ENCODE measurements at places on chromosomes 16 and 17. TPM values are rescaled to one million over a fixed set of nuclear protein-coding genes. Genes with fewer than 3 reads are reported as not detected.

PNMT gene
- total RNA-seq: not detected

GRCh38 chr16:1530883-1531637, 2.4 kb upstream of the TMEM204 start:
- no peak for DNase-seq

PIK3R5 gene
- 33.6 TPM for total RNA-seq

GRCh38 chr17:62680541-62681052, 53.1 kb downstream of the MRC2 start:
- DNase-seq: no peak

WFIKKN2 gene
- total RNA-seq: not detected

TPSD1 gene
- total RNA-seq: not detected

- DNase-seq: no peak
Measured at GRCh38 chr17:2814049-2814448, 17.8 kb downstream of the RAP1GAP2 start.

- no peak for DNase-seq
Measured at GRCh38 chr17:43020789-43021740, 1.1 kb downstream of the VAT1 start.

KRT39 gene
- not detected for total RNA-seq

- no peak for DNase-seq
Measured at GRCh38 chr16:82319038-82319437, 149.0 kb upstream of the MPHOSPH6 start.

CTRB2 gene
- not detected for total RNA-seq

CYLD gene
- total RNA-seq: 219 TPM

DNA sequence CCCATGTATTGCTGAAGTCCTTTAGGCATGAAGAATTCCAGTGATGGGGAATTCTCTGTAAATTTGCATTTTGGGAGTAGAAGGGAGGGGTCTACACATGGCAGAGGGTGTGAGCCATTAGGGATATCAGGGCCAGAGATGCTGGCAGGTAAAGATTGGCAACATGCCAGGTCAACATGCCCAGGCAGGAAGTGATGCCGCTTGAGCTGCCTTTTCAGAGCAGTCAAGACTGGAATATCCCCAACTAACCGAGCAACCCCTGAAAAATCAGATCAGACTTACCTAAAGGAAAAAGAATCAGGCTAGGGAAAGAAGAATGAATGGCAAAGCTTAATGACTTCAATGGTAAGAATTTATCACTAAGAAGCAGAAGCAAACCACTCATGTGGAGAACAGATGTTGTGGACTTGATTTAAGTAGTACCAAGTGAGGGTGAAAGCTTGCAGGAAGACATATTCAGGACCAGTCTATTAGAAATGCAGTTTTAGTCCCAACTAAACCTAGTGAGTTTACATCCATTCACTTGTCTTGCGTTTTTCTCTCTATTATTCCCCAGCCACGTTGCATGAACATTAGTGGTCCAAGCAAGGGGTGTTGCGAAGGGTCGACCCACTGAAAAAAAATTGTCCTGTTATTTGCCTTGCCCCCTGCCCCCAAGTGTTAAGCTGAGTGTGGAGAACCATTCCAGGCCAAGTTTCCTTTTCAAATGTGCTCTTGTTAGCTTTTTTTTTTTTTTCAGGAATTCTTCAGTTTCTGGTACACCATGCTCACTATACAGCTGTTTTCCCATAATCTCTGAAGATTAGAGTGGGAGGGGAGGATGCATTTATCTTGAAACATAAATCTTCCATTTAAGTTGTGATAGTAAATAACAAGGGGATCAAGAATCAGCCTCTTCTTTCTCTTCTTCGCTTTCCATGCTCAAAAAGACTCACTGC, 105.2 kb downstream of the ABCA8 start:
- DNase-seq: no peak

DNA sequence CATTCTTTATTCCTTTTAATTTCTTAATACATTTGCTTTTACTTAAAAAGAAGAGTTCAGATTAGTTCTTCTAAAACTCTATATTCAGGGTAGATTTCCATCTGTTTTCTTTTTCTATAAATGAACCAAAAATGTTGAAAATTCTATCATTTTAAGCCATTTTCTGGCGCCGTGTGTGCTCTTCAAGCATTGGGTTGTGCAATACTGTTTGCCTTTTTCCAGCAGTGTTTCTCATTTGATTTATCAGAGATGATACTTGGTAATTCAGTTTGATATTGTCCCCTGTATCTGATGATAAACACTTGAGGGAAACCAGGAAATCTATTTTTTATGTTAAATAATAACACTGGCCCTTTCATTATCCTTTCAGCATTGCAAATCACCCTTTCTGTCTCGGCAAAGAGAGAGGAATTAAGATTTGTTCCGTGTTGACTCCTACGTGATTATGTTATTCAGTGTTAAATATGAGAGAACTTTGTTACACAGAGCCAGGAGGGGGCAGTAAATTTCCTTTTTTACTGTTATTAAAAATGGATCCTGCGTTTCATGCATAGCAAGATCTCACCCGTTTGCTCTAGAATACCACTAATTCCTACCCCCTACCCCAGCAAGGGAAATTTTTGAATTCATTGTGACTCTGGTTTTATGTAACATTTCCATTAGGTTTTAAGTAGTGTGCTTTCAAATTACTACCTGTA, 606.9 kb upstream of the RBFOX1 start:
- DNase-seq: no peak

GRCh38 chr16:23014592-23014991, 134.7 kb downstream of the USP31 start:
- no peak for DNase-seq

GRCh38 chr17:77675816-77676215, 282.7 kb upstream of the TNRC6C start:
- no peak for DNase-seq

ZNF213 gene
- 12.4 TPM for total RNA-seq

SULT1A3 gene
- 18.9 TPM for total RNA-seq

DNA sequence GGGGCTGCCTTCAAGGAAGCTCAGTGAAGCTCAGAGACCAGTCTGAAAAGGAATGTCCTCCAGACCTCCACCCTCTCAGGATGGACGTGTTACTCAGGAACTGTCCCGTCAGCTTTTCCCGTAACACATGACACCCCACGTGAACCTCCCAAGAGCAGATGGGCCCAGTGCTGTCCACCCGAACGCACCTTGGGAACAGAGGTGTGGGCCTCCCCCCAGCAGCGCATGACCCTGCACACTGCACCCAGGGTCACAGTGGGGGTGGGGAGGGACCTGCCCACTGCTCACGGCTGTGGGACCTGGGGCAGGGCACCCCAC, 21.9 kb downstream of the SLC7A5 start:
- no peak for DNase-seq

DNA sequence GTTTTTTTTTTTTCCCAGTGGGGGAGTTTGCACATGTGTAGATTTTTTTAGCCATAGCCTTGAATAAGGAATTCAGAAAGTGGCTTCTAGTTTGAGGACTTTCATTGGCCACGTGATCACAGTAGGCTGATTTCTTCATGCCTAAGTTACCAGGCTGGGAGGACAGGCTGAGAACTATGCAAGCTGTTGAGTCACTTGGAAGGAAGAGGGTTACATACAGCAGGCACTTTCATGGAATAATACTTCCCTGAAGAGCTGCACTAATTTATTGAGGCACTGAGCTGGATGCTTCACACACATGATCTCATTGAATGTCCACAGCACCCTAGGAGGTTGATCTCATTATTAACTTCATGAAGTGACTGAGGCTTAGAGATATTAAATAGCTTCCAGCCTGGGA, 22.8 kb downstream of the PRKCB start:
- DNase-seq: no peak

DNA sequence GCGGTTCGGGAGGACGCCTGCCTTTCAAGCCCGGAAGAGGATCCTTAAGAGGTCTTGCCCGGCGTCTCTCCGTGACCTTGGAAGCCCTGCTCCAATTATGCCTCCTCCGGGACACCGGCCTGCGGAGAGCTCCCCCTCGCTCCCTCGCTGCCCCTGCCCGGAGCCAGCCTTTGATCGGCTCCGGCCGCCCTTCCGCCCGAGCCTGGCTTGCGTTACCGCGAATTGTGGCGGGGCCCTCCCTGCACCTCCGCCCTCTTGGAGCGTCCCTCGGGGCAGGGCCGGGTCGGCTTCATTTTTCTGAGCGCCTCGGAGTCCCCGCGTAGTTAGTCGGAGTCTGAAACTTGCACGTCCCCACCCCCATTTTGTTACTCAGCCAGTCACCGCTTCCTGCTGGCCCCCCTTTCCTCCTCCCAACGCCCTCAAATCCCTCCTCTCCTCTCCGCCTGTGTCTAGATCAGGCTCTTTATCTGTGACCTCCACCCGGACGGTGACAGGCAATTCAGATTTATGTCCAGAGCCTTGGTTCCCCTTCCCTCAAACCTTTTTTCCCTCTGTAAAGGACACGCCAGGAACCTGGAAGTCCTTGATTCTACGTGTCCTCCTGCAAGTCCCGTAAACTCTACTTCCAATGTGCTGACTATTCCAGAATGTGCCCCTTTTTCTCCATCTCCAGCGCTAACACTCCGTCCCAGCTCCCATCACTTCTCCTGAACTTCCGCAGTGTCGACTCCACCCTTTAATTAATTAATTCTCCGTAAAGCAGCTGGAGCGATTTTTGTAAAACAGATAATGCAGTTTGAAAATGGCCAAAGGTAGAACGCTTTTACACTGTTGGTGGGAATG, 569 bp upstream of the RABEP2 start:
- DNase-seq: peak; percentile 82

GAS7 gene
- total RNA-seq: 0.17 TPM

CCL7 gene
- not detected for total RNA-seq

GRCh38 chr16:23288209-23288608, 13.9 kb upstream of the SCNN1B start:
- DNase-seq: no peak

ZSCAN10 gene
- 0.07 TPM for total RNA-seq

GRCh38 chr16:12271006-12271405, 294.5 kb downstream of the SNX29 start:
- no peak for DNase-seq

- no peak for DNase-seq
Measured at GRCh38 chr17:12415031-12415430, 250.7 kb upstream of the MYOCD start.

GRCh38 chr17:17028059-17028877, 14.0 kb upstream of the MPRIP start:
- DNase-seq: no peak

GRCh38 chr16:66245072-66245471, 121.4 kb upstream of the CDH5 start:
- DNase-seq: no peak

DNA sequence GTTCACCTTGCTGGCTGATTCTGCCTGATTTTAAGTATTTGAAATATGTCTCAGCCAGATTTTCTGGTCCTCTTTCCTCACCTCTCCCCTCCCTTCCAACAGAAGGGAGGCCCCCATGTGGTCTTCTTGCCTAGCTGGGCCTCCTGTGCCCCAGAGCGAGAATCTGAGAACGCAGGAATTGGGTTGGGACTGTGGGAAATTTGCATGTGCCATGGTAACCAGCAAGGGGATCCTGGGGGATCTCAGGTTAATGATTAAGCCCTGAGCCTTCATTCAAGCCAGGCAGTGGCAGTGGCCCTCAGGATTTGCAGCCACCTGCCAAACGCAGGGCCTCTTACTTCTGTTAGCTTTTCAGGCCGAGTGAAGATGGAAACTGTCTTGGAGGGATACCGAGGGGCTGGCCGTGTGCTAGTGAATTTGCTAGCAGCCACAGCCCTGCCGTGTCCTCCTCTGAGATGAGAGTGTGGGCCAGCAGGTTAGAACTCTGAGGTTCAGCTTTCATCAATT, 40.2 kb downstream of the KSR1 start:
- DNase-seq: no peak

- DNase-seq: no peak
Measured at GRCh38 chr17:15298176-15298575, 33.0 kb upstream of the PMP22 start.

- no peak for DNase-seq
Measured at GRCh38 chr17:13601776-13602551, at the start of gene HS3ST3A1. Gene HS3ST3A1 (minus strand): TSS chr17:13601929. CDS start chr17:13601129, 800 bp downstream.

DNA sequence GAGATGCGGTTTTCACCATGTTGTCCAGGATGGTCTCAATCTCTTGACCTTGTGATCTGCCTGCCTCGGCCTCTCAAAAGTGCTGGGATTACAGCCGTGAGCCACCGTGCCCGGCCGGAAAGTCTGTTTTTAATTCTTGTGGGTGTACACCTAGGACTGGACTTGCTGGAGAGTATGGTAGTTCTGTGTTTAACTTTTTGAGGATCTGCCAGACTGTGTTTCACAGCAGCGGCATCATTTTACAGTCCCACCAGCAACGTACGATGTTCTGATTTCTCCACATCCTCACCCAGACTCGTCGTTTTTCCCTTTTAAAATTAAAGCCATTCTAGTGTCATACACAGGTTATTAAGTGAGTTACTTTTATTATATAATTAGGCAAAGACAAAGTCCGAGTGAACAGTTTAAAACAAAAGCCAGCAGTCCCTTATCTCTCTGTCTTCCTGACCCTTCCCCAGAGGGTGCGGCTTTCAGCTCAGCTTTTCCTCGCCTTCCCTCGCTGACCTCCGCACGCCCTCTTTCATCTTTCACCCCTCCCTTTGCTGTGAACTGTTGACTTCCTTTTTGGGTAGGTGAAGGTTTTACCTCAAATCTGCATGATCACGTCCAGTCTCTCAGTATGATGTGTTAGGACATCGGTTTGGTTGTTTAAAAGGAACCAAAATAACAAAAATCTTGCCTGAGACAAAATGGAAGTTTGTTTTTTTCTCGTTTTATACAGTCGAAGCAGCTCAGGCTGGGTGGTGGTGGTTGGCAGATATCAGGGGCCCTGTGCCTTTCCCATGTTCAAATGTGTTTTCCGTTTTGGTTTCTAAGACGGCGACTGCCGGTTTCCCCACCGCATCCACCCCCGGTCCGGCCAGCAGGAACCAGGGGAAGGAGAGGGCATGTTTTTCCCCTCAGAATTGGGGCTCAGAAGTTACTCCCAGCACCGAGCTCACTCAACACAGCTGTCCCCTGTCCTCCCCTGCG, 18.0 kb downstream of the FAM234A start:
- peak; percentile 16 for DNase-seq

GRCh38 chr17:3796110-3796821, 4.7 kb downstream of the ITGAE start:
- DNase-seq: peak; percentile 48

DNA sequence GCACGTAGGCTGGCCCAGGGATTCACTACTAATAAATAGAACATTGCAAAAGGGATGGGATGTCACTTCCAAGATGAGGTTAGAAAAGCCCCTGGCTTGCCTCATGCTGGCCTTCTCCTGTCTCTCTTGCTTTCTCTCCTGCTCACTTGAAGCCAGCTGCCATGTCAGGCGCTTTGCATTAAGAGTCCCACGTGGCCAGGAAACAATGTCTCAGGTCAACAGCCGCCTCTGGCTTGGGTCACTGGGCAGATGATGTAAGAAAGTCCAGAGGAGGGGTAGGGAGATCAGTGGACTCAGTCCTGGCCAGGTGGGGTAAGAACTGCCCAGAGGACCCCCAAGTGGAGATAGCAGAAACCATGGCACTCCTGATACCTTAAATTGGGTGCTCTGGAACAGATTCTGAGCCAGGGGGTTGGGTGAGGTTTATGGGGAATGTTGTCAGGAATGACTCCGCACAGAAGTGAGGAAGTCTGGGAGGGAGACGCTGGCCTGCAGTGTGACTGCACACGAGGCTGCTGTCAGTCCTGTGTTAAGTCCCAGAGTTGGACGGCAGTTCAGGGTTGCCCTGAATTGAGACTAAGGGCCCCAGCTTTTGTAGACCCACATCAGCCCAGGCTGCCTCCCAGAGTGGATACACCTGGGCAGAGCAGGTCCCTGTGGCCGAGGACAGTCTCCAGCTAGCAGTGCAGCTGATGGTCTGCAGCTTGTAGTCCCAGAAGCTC, 17.7 kb downstream of the C16orf82 start:
- DNase-seq: no peak
